Effector memory CD8-positive, alpha-beta T cell (primary cell): ENCODE measurements at places on chromosomes 7 and 10.

- DNase-seq: no peak
These were observed 17.1 kb downstream of the URGCP start for GRCh38 chr7:43888993-43889945.

GRCh38 chr7:128666200-128666599 is 5.9 kb upstream of the GARIN1A start:
- DNase-seq: no peak

- no peak for DNase-seq
These were observed 43.1 kb upstream of the SEMA3A start for GRCh38 chr7:84237533-84238173.

GRCh38 chr7:140033036-140033435 is 29.7 kb downstream of the PARP12 start:
- DNase-seq: no peak

GRCh38 chr7:118104812-118105441 is 79.0 kb upstream of the LSM8 start:
- no peak for DNase-seq

- DNase-seq: no peak
These were observed 18.7 kb downstream of the FRMD4A start for GRCh38 chr10:14312014-14312413.

DNA sequence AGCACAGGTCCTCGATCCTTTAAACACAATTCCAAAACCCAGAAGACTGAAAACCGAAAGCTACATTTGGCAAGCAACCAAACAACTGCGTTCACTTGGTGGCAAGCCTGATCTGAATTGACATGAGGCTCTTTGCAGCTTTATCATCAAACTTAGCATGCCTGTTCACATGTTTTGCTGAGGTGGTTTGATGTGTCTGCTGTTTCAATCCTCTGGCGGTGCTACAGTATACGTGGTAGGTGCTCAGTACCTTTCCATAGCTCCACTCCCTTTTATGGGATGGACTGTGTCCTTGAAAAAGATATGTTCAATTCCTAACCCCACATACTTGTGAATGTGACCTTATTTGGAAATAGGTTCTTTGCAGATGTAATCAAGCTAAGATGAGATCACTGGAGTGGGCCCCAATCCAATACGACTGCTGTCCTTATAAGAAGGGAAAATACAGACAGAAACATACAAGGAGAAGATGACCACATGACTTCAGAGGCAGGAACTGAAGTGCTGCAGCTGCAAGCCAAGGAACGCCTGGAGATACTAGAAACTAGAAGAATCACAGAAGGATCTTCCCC is 33.4 kb downstream of the CCDC6 start:
- DNase-seq: no peak

DNA sequence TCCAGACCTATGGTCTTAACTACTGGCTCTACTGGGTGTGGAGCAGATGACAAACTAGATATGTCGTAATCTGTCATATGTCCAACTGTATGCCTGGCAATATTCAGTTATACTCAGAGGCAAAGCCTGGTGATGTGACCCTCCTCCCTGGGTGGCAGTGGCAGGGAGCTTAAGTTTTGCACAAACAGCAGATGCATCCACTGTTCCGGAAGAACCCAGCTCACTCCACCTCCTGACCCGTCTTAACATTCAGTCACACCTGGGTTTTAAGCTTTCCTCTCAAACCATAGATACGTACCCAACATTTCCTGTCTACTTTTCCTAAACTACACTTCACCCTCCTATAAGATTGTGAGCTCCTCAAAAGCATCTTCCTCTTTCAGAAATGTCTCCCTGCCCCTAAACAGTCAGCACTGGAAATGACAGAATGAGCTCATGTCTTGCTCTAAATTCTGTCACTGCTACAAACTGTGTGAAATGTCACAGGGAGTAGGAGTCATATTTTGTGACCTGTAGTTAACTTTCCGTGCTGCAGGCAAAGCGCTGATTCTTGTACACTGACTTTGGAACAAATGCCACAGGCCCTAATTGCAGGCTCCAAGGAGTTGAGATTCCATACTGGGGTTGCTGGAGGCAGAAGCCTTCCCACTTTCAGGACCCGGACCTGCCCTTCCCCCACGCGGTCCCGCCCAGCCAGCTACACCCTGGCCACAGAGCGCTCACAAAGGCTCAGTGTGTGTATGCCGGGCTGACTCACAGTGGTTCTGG is 23.9 kb downstream of the SCD start:
- peak; percentile 61 for DNase-seq

- DNase-seq: no peak
These were observed 276.2 kb upstream of the KLF14 start for GRCh38 chr7:131010029-131010716.

DNA sequence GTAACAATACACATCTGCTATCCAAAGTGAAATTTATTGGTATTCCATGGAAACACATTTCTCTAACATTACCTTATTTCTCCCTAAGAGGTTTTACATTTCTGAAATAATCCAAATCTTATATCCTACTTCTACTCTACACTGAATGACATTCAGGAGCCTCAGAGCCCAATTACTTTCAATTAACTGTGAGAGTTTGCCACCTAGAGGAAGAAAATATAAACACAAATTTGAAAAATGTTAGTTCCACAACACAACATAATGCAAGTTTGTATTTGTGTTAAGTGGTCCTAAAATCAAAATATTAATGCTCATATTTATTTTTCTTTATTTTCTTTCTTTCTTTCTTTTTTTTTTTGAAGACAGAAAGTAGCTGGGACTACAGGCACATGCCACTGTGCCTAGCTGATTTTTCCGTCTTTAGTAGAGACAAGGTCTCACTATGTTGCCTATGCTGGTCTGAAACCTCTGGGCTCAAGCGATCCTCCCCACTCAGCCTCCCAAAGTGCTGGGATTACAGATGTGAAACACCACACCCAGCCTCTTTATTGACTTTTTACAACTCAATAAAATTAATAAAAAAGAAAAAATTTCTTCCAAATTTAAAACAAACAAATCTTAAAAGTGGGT is 46.0 kb downstream of the ATAD1 start:
- DNase-seq: no peak

GRCh38 chr10:49074836-49075682 is 40.3 kb downstream of the VSTM4 start:
- DNase-seq: no peak

GRCh38 chr7:101362334-101363195 is at the start of gene COL26A1:
Gene COL26A1 (plus strand): TSS chr7:101362875. CDS start chr7:101363033, 158 bp downstream.
- DNase-seq: no peak

GRCh38 chr7:152093717-152094116 is 68.2 kb downstream of the GALNT11 start:
- no peak for DNase-seq

DNA sequence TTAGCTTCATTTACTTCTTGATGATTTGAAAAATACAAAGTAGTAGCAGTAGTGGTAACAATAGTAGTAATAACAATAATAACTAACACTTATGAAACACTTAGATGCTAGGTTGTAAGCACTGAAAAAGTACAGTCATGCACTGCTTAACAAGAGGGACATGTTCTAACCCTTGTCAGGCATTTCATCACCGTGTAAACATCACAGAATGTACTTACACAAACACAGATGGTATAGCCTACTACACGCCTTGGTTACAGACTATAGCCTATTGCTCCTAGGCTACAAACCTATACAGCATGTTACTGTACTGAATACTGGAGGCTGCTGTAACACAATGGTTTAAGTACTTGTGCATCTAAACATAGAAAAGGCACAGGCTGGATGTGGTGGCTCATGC is 60.6 kb downstream of the PUS7 start:
- no peak for DNase-seq

- DNase-seq: no peak
These were observed 488.3 kb upstream of the ADARB2 start for GRCh38 chr10:2225609-2226008.

DNA sequence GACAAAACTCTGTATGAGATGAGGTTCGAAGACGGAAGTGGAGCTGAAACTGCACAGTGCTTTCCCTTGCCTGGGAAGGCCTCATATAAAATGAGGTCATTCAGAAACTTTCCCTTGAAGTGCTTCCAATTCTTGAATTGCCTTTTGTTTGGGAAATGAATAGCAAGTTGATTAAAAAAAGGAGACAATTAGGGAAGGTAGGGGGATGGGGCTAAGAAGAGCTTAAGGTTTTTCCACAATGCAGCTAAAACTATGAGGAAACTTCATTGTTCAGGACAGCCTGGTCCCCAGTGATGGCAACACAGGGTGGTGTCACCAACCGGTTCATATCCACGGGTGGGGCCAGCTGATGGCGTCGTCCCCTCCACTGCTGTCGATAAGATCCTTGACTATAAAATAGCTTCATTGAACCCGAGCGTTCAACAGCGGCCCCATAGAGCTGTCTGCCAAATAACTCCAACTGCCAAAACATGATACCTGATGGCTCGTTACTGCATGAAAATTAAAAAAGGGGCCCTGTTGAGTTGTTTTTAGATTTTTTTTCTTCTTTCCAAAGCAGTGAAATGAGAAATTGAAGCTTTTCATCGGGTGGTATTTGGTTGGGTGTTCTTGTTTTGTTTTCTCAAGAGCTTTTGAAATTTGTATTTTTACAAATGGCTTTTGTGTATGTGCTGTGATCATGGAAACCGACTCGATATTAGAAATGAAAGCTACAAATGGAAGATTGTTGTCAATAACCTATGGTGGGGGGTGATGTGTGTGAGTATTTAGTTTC is 2.8 kb upstream of the CELF2 start:
- DNase-seq: no peak

DNA sequence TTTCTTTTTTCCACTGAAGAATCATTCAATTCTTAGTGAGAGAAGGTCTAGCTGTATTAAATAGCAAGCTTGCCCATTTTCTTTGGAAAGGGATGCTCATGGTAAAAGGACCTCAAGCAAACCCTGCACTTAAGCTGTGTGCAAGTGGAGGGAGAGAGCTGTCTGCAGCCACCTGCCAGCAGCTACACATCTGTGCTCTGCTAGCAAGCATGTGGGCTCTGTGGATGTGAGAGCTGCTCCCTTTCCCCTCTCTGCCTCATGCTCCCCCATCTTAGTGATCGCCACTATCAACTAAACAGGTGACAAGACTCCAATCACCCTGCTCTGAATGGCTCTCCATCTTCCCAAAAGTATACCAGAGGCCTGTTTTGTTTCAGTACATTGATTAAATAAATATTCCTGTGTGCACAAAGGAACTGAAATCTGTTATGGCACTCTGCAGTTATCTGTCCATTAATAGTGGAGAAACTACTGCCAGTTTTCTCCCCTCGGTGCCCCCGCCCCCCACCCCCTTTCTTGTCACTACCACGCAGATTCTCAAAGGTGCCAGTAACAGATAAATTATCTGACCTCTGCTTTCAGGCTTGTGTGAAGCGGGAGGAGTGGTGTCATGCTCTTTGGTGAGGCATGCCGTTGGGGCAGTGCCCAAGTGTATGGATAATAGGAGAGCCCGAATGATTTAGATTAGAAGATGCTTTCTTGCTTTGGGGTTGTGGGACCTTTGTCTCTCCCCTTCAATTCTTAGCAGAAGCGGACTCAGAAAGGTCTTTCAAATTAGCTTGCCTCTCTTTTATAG is 26.4 kb downstream of the AUTS2 start:
- no peak for DNase-seq

GRCh38 chr7:45873355-45873754 is 473 bp upstream of the CCDC201 start:
- no peak for DNase-seq

- DNase-seq: no peak
These were observed 145.0 kb downstream of the PARD3 start for GRCh38 chr10:34670081-34670480.

DNA sequence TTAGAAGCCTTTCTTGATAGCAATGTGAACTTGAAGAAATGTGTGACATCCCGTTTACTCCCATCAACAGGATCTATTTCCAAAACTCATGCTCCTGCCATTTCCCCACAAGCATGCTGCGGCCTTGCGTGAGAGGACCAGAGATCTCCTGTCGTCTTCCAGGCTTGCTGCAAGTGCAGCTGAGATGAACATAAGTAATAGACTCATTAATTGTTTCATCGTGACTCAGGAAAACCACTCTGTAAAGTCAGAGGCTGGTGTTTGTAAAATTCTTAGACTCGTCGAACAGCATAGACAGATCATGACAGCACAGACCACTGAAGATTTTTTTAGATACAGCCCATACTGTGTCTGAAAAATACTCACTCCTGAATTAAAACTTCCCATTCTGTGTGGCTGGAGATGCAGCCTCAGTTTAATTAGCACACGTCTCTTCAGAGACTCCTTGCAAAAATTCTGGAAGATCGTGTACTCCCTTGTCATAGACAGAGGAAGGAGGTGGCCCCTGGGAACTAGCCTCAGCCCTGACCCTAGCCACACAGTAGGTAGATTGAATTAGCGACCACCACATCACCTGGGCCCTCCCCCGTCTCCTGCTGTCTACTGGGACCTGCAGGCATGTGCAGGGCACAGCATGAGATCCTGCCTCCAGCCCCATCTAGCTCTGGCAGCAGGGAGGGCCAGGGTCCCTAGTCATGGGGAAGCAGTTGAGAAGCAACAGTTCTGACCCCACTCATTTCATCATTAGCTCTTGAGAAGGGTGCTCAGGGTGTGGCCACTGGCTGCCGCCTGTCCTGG is 226.0 kb downstream of the CELF2 start:
- DNase-seq: no peak

GRCh38 chr7:21011153-21011552 is 224.5 kb upstream of the SP8 start:
- no peak for DNase-seq

DNA sequence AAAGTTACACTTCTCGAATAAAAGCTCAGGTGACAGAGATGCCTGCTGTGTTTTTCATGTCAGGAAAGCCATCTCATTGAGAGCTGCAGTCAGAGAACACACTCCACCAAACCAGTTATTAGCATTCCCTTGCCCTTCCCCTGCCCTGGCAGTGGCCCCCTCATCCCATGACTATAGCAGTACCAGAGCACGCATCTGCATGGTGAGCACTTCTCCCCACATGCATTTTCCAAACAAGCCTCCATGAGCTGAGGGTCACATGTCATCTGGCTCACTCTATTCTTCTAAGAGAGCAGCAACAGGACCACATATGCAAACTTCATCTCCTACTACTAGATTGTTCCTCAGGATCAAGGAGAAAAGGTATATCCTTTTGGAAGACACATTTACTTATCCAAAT is 42.4 kb upstream of the FGL2 start:
- DNase-seq: no peak

DNA sequence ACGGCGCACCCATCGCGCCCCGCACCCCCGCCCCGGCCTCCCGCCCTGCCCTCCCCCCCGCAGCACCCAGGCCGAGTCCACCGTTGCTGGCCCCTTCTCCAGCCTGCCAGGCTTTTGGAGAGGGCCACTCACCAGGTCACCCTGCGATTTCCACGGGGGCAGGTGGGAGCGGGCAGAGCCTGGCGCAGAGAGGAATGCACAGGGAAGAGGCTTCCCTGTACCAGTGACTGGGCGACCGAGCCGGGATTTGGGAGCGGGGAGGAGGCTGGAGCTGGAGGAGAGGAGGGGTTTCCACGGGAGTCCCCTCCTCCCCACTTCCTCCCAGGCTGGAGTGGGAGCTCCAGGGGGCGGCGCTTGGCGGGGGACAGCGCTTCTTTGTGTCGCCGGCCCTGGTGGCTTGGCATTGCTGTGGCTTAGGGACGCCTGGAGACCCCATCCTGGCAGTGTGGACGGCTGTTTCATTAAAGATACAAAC is 19.3 kb downstream of the TCAF1 start:
- DNase-seq: no peak

- no peak for DNase-seq
These were observed 258.7 kb upstream of the SLC26A5 start for GRCh38 chr7:103704701-103705100.

GRCh38 chr7:28596245-28596935 is 184.1 kb downstream of the CREB5 start:
- DNase-seq: no peak
